ENCODE measurements at places on chromosomes 5 and 9. TPM values are rescaled to one million over a fixed set of nuclear protein-coding genes. Genes with fewer than 3 reads are reported as not detected.

DNA sequence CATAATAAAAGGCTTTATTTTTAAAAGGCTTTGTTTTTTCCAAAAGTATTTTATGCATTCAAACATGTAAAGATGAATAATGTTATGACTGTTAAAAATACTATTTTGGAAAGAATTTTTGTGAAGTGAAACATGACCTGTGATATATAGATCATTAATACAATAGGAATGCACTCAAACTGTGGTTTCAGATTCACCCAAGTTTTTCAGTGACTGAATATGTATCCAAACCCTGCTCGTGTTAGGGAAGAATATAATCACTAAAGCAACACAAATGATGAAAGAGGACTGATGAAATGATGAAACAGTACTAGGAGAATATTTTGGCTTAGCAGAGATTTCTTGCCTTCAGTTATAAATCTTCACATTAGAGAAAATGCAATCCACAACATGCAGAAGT lies 278.0 kb downstream of the ADAMTS6 start:
- H3K4me1 ChIP-seq = no peaks in the 10 kb centered on the region
- H3K4me3 ChIP-seq = no peak overlapping the region
- no peak for DNase-seq
- H3K27me3 ChIP-seq = no peaks in the 10 kb centered on the region
- no peak overlapping the region for H3K27ac ChIP-seq

DNA sequence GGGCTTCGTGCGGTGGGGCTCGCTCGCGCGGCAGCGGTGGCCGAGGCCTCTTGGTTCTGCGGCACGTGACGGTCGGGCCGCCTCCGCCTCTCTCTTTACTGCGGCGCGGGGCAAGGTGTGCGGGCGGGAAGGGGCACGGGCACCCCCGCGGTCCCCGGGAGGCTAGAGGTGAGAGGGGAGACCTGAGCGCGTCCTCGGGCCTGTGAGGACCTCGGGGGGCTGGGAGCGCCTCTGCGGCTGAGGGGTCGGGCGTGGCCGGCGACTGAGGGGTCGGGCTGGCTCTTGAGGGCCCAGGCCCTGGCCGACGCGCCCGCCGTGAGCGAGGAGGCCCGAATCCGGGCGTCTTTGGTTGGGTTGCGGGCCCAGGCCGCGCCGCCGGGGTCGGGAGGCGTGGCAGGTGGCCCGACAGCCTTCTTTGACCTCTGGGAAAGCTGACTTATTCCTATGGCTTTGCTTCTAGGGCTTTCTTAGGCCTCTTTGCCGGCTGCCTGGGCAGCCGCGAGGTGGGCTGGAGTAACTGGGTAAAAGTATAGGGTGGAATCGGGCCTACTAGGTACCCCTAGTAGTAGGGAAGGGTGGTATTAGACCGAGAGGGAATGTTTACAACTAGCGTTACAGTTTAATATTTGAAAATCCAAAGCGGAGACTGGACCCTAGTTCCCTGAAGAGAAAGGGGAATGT lies at the start of gene CANX:
CANX (plus strand) TSS at position 33 of the 681 bp plus-strand sequence. CDS start 6,715 bp downstream, outside the sequence.
- peak; percentile 55 for DNase-seq
- H3K4me1 ChIP-seq = peaks cover 35% of the 10 kb centered on the region
- H3K27ac ChIP-seq = peak within 1 kb of the TSS; percentile 91

DNA sequence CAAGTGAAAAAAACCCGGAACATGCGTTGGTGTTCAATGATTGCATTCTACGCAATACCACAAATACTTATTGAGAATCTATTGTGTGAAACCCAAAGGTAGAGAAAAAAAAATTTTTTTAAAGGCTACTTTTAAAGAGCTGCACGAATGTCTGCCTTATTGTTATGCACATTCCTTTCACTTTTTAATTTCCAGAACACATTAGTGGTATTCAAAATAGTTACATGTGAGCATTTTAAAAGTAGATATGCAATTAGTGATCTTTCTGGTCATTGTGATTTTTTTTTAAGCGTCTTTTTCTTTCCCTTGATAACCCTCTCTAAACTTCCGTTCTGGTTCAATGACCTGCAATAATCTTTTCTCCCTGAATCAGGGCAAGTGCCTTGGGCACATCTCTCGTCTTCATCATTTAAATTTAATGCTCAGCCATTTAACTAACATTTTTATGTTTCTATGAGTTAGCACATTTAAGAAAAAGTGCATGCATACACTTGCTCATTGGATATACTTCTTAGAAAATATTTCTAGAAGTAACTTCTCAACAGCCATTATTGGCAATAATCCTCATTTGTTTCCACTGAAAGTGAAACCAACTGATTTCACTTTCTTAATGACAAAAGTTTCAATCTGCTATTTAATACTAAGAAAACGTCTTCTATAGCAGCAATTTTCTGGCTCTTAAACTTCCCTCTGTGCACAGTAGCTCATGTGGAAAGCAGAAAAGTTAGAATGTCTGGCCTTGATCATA lies 80.3 kb downstream of the CDH6 start:
- no peak for DNase-seq
- H3K27me3 ChIP-seq = no peaks in the 10 kb centered on the region
- H3K4me3 ChIP-seq = peak overlapping the region; percentile 36
- H3K27ac ChIP-seq = no peak overlapping the region
- no peaks in the 10 kb centered on the region for H3K36me3 ChIP-seq
- no peaks in the 10 kb centered on the region for H3K4me1 ChIP-seq

GRCh38 chr9:136620441-136621018 lies 42.2 kb upstream of the EGFL7 start:
- H3K36me3 ChIP-seq = no peaks in the 10 kb centered on the region
- H3K27me3 ChIP-seq = no peaks in the 10 kb centered on the region
- no peak for DNase-seq
- no peak overlapping the region for H3K4me3 ChIP-seq
- H3K27ac ChIP-seq = peak overlapping the region; percentile 9

DNA sequence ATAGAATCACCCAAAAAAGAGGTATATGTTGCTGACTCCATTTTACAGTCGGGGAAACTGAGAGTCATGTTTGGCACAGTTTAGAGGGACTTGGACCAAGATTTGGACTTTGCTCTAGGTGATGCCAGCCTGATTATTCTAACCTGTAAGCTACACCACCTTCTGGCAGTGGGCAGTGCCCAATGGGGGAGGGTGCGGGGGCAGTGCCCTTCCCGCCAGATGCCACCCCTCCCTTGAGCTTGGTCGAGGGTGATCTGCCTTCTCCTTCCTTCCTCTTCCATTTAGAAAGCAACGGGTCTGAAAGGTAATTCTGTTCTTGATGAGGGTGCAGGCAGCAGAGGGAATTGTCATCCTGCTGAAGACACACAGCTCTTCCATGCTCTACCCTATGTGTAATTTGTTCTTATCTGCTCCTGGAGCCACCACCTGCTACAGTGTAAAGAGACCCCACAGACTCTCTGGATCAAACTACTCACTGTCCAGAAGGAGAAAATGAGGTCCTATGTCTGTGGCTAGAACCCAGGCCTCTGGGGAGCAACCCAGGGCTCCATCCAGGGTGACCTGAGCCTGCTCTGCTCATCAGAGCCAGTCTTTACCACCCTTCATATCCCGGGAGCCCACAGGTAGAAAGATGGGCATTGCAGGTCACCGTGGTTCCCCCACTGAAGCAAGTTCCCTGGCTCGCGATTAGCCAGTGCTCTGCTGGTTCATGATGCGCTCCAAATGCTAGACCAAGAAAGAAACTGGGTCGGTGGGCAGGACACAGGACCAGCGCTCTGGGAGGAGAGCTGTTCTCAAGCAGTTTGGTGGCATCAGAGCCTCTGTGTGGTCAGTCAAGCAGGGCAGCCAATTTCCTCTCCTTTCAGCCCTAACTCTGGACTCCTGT lies 156.2 kb downstream of the RGS3 start:
- DNase-seq = no peak
- H3K4me1 ChIP-seq = peaks cover 11% of the 10 kb centered on the region
- no peaks in the 10 kb centered on the region for H3K36me3 ChIP-seq
- H3K27ac ChIP-seq = no peak overlapping the region

- no peak for DNase-seq
- no peaks in the 10 kb centered on the region for H3K4me1 ChIP-seq
- H3K27ac ChIP-seq = no peak overlapping the region
- H3K36me3 ChIP-seq = no peaks in the 10 kb centered on the region
- H3K4me3 ChIP-seq = no peak overlapping the region
These were observed 14.3 kb downstream of the DEPDC1B start for GRCh38 chr5:60685700-60686099.

- no peak overlapping the region for H3K4me3 ChIP-seq
- DNase-seq = no peak
- H3K36me3 ChIP-seq = no peaks in the 10 kb centered on the region
- no peak overlapping the region for H3K27ac ChIP-seq
- H3K27me3 ChIP-seq = no peaks in the 10 kb centered on the region
These were observed 60.8 kb downstream of the SEMA4D start for GRCh38 chr9:89436963-89437625.

DNA sequence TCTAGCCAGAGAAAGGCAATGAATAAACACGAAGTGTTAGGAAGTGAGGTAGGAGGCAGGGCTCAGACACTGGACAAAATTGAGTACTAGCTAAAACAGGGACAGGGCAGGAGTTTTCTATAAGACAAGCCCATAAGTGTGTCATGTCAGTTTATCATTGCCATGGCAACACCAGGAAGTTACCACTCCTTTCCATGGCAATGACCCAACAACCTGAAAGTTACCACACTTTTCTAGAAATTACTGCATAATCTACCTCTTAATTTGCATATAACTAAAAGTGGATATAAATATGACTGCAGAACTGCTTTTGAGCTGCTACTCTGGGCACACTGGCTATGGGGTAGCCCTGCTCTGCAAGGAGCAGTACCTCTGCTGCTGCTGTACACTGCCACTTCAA lies 442.5 kb upstream of the COX7C start:
- H3K27ac ChIP-seq = no peak overlapping the region
- no peak overlapping the region for H3K4me3 ChIP-seq
- no peaks in the 10 kb centered on the region for H3K27me3 ChIP-seq
- H3K4me1 ChIP-seq = no peaks in the 10 kb centered on the region
- no peak for DNase-seq
- no peaks in the 10 kb centered on the region for H3K36me3 ChIP-seq

DNA sequence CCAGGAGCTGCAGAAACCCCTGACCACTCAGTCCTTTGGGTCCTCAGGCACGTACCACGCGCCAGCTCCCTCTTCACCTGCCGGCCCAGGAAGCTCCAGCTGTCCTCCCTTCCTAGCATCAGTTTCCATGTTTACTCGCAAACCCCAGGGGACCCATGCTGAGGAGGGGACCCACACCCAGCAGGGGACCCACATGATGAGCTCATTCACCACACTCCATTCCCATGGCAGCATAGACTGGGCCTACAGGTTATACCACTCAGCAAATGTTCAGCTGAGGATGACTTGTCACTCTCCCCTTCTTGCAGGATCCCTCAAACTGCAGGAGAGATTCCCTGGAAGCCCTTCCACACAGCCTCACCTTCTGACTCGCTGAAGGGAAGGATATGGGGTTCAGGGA lies 73.5 kb upstream of the GALNT10 start:
- no peaks in the 10 kb centered on the region for H3K27me3 ChIP-seq
- H3K36me3 ChIP-seq = no peaks in the 10 kb centered on the region
- no peak overlapping the region for H3K27ac ChIP-seq
- H3K4me1 ChIP-seq = no peaks in the 10 kb centered on the region
- H3K4me3 ChIP-seq = no peak overlapping the region

DNA sequence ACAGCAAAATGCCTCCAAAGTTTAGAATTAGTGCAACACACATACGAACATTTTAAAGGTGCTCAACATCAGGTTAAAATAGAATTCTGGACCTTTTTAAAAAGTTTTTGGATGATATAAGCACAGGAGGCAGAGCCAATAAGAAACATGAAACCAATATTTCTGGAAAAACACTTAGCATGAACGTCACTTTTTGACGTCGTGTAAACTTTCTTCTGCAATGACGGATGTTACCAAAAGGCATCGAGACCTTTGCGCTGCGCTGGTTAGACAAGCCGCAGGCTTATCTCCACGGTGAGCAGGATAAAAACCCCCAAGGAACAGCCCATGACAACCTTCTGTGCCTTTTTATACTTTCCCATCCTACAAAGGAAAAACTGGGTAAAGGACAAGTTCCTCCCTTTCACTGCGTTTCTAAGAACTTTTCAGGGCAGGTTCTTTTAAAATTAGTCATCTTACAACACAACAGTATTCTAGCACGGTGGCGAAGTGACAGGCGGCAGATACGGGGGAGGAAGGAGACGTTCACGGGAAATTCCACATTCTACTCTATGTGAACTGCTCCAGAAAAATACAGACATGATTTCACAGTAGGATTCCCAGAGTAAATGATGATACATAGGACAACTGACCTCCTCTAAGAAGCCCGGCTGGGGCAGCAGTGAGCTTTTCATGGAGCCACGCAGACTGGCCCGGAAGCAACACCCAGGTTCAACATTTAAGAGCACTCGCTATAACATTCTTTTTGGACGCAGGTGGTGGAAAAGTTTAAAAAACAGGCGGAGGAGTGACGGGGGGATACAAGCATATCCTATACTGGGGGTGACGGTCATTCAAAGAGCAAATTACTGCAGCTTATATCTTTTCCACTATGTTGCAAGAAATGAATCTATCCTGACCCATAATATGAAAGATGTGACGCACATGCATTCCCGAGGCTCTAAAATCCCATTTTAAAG lies 52.4 kb downstream of the USP20 start:
- H3K27me3 ChIP-seq = no peaks in the 10 kb centered on the region
- no peaks in the 10 kb centered on the region for H3K36me3 ChIP-seq
- H3K4me1 ChIP-seq = peaks cover 42% of the 10 kb centered on the region
- no peak overlapping the region for H3K4me3 ChIP-seq
- no peak overlapping the region for H3K27ac ChIP-seq

- no peak overlapping the region for H3K27ac ChIP-seq
- H3K4me3 ChIP-seq = no peak overlapping the region
- no peaks in the 10 kb centered on the region for H3K4me1 ChIP-seq
- DNase-seq = no peak
- no peaks in the 10 kb centered on the region for H3K27me3 ChIP-seq
- H3K36me3 ChIP-seq = no peaks in the 10 kb centered on the region
These were observed 36.8 kb downstream of the ELL2 start for GRCh38 chr5:95924720-95925377.

- no peak overlapping the region for H3K27ac ChIP-seq
- H3K36me3 ChIP-seq = no peaks in the 10 kb centered on the region
- H3K4me1 ChIP-seq = no peaks in the 10 kb centered on the region
- no peaks in the 10 kb centered on the region for H3K27me3 ChIP-seq
These were observed 39.0 kb upstream of the PPP1R26 start for GRCh38 chr9:135440620-135441019.

GRCh38 chr9:122228568-122229484 lies at the start of gene LHX6:
Gene LHX6 (minus strand): TSS chr9:122228957. CDS start chr9:122228740, 217 bp downstream.
- DNase-seq = peak; percentile 40
- peaks cover 76% of the 10 kb centered on the region for H3K27me3 ChIP-seq
- H3K4me1 ChIP-seq = peaks cover 11% of the 10 kb centered on the region
- H3K36me3 ChIP-seq = no peaks in the 10 kb centered on the region
- no peak within 1 kb of the TSS for H3K4me3 ChIP-seq

DNA sequence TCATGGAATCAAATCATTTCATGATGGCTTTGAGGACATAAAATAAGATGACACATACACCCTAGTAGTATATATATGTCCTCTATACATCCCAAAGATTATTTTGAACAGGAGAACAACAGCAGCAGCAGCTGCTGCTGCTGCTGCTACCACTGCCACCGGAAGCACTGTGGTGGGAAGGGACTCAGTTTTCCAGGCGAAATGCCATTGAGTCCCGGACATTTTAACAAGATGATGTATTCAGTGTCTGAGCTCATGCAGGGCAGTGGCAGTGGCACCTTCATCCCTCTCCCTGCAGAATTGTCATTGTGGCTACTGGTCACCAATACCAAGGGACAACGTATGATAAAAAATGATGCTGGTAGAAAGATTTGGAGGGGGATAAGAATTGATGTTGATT lies 151.3 kb downstream of the CHSY3 start:
- no peak overlapping the region for H3K27ac ChIP-seq
- H3K36me3 ChIP-seq = no peaks in the 10 kb centered on the region
- DNase-seq = no peak
- H3K4me3 ChIP-seq = no peak overlapping the region
- H3K27me3 ChIP-seq = no peaks in the 10 kb centered on the region

Gene EGFLAM
- 4.4 TPM for total RNA-seq

Gene ABO
- total RNA-seq = 16.2 TPM

Gene GPR151
- not detected for total RNA-seq

Gene CDH18
- total RNA-seq = 4.1 TPM

Gene RETREG1
- total RNA-seq = 1.5 TPM

Gene ALDH1A1
- total RNA-seq = 297 TPM
